EL (cell line): ENCODE measurements at places on chromosomes 6 and 20.

DNA sequence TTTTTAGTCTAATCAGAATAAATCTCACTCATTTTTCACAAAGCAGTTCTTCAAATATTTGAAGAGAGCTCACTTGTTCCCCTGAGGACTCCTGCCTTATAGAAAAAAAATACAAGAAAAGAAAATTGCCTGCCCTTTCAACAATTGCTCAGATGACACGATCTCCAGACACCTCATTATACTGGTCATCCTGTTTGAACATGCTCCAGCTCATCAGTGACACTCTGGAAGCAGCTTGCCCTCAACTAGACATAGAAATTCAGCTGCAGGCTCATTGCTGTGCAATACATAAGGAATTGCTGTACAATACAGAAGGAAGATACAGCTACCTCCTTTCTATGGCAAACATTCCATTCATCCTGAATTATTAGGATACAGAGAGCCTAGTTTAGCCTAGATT lies 73.1 kb downstream of the OPN5 start:
- DNase-seq = no peak

DNA sequence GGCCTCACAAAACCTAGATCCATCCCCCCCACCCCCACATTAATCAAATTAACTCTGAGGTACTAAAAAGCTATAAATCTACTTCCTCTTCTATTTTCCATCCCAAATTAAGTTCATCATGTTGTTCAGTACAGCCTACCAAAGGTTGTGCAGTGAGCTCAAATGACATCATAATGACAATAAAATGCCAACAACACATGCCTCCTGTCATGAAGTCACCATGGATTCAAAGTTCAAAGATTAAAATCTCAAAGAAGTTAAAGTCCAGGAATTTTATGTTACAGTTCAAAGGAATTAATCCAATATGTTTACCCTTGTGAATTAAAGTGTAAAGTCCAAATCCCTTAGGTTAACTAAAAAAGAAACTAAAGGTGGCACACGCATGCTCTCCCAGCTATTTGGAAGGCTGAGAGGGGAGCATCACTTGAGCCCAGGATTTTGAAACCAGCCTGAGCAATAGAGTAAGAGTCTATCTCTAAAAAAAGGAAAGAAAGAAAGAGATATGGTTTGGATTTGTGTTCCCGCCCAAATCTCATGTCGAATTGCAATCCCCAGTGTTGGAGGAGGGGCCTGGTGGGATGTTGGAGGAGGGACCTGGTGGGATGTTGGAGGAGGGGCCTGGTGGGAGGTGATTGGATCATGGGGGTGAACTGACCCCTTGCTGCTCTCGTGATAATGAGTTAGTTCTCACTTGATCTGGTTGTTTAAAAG lies 25.7 kb upstream of the SIRT5 start:
- DNase-seq = no peak

DNA sequence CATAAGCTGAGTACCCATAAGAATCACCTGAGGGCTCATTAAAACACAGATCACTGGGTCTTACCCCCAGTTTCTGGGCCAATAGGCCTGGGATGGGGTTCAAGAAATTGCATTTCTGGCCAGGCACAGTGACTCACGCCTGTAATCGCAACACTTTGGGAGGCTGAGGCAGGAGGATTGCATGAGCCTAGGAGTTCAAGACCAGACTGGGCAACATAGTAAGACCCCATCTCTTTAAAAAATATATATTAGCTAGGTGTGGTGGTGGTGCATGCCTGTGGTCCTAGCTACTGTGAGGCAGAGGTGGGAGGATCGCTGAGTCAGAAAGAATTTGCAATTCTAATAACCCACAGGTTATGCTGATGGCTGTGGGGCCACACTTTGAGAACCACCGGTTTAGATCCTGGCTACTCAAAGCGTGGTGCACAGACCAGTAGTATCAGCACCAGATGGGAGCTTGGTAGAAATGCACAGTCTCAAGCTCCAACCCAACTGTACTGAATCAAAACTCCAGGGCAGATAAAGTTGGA lies 2.0 kb downstream of the CCM2L start:
- no peak for DNase-seq

DNA sequence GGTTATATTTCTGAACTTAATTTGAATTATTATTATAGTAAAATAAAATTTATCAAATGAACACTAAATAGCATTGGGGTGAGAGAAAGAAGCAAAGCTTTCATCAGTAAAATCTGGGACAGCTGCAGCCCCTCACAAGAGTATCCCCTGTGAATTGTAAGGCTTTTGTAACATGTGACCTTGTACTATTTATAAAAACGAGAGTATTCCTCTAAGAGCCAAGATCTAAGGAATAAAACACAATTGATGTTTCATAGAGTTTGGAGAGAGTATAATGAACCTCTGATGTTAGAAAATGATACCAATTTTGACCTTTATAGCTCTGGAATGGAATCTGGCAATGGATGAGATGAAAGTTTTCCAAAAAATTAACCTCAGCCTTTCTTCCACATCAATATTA lies 617.2 kb upstream of the ID4 start:
- DNase-seq = no peak

DNA sequence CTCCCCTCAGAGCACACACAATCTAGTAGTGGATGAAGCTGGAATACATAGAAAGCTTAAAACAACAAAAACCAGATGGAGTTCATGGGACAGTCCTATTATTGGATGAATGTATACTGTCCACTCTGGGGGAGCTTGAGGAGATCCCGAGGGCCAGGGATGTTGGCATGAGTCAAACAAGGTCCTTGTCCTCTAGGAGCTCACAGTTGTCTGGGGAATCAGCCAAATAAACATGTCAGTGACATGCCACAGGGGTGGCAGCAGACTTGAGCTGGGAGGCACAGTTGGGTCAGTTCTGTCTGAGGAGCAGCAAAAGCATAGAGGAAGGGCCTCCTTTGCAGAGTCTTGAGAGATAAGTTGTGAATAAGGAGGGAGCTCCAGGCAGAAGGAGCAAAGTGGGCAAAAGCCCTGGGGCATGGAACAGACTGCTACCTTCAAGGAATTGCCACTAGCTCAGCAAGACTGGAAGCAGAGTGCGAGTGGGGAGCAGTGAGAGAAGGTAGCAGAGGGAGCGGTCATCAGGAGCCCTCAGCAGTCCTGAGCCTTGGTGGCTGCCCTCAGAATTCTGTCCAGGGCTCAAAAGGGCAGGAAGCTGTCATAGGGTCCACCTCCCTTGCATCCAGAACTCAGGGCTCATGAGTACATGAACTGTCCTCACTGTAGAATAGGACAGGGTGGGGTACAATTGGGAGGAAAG lies 22.1 kb downstream of the L3MBTL1 start:
- DNase-seq = no peak

GRCh38 chr6:150413781-150414281 lies 45.0 kb downstream of the IYD start:
- no peak for DNase-seq

DNA sequence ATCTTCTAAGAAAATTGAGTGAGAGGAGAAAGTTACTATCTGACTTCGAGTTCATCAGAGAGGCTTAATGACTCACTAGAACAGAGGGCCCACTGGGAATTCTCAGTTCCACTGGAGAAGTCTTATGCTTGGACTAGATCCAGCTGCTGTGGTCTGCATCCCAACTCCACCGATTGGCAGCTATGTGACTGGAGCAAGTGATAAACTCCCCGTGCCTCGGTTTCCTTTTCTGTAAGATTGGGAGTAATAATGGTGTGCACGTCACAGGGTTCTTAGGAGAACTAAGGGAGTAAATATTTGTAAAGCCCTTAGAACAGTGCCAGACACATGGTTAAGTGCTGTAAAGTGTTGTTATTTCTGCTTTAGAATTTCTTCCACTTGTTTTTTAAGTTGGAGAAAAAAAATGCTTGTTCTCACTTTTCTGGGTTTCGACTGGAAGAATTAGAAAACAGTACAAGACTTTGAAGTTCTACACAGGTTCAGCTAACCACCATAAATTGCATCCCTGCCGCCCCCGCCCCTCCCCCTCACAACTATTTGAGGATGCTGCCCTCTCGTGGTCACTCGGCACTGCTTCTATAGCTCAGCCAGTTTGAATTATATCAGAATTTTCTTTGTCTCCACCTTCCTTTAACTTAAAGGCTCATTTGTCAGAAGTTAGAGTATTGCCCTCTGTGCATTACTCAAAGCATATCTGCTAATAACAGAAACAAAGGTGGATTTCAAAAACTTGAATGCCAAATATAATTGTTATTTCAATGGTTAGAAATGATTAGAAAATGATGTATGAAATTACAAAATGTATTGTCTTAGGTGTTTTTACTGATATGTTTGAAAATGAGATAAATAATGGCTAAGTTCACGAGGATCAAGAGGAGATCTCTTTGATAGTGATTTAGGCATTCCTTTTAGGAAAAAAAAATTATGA lies 95.0 kb upstream of the IFNGR1 start:
- DNase-seq = peak; percentile 62
